ENCODE measurements at places on chromosomes 7 and 10.

GRCh38 chr7:81162234-81162633 is 243.4 kb upstream of the SEMA3C start:
- DNase-seq: no peak

- DNase-seq: no peak
These were observed 9.3 kb downstream of the DAGLB start for GRCh38 chr7:6438427-6438826.

DNA sequence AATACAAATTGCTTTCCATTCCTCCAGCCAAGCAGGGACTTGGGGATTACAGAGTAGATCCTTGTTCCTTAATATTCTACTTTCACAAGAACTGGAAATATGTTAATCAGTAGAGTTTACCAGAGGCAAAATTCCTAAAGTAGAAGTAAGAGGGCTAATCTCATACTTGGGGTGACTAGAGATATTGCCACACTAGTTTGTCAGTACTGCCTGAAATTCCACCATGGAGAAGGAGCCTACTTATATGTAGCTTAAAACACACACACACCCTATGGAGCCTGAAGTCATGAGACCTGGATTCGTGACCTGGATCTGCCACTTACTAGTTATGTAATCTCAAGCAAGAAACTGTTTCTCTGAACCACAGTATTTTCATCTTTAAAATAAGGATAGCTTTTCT is 33.9 kb downstream of the STRIP2 start:
- DNase-seq: no peak

GRCh38 chr10:106707657-106708056 is 456.8 kb downstream of the SORCS1 start:
- DNase-seq: no peak

- no peak for DNase-seq
These were observed 87.0 kb downstream of the ALOX5 start for GRCh38 chr10:45461034-45461433.

- no peak for DNase-seq
These were observed 64.5 kb downstream of the PDIA4 start for GRCh38 chr7:148963583-148964482.

Data from NCI-H1930 (cell line).